ENCODE measurements at places on chromosomes 16 and 17.

DNA sequence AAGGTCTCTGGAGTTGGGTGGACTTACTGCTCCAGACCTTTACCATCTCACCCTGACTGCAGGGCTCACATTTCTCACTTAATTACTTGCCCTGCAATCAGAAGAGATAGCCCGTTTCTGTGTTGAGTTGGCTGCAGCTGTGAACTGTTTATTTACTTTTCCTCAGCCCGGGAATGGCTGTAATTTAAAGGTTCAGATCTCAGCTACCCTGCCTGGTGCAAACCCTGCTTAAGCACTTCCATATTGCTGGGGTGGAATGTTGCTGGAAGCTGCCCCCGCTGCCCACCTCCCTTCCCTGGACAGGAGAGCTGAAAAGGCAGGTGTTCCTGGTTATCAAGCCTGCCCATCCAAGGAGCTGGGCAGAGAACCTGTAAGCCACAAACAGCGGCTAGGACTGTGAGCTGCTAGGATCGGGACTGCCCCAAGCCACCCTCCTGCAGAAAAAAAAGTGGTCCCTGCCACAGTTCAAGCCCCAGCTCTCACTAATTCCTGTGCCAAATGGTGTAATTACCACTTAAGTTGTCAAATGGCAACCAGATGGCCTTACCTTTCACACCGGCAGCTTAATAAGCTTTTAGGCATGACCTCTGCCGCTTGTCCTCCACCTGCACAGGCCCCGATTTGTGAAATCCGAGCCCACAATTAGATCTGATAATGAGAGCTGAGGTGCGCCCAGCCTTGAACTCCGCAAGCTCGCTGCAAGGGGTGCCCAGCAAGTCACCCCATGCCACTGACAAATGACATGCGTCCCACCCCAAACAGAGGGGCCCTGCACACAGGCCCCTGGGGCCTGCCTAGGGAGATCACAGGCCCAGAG is 269.8 kb downstream of the C16orf95 start:
- DNase-seq, result no peak

GRCh38 chr17:30148376-30148775 is 31.8 kb downstream of the NSRP1 start:
- DNase-seq, result no peak

GRCh38 chr17:81057079-81057730 is 22.3 kb downstream of the BAIAP2 start:
- peak; percentile 82 for DNase-seq

DNA sequence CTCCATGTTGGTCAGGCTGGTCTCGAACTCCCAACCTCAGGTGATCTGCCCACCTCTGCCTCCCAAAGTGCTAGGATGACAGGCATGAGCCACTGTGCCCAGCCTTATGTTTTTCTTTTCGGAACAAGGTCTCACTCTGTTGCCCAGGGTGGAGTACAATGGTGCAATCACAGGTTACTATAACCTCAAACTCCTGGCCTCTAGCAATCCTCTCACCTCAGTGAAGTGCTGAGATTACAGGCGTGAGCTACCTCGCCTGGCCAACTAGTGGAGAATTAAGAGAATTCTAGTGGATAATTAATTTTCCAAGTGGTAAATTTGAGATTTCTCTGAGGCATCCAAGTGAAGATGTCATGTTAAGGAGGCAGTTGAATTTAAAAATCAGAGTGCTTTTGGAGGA is 2.9 kb upstream of the FBXO47 start:
- DNase-seq, result no peak

- DNase-seq, result no peak
Measured at GRCh38 chr16:22103441-22103840, 11.1 kb downstream of the VWA3A start.

DNA sequence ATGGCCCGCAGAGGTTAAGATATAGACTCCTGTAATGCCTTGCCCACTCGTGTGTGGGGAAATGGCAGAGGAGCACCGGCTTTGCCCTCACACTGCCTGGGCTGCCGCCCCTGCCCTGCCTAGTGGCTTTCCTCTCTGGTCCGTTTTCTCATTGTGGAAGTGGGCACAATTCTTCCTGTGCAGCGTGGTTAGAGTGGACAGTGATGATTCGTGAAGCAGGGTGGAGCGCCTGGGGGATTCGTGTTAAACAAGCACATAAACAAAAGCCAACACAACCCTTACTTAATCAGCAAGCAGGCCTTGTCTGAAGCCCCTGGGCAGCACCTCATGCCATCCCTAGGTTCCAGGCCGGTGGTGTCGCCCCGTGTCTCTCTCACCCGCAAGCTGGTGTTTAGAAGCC is 269.7 kb downstream of the SEC14L1 start:
- no peak for DNase-seq

- DNase-seq, result no peak
Measured at GRCh38 chr16:2095918-2096582, 39.6 kb downstream of the PKD1 start.

DNA sequence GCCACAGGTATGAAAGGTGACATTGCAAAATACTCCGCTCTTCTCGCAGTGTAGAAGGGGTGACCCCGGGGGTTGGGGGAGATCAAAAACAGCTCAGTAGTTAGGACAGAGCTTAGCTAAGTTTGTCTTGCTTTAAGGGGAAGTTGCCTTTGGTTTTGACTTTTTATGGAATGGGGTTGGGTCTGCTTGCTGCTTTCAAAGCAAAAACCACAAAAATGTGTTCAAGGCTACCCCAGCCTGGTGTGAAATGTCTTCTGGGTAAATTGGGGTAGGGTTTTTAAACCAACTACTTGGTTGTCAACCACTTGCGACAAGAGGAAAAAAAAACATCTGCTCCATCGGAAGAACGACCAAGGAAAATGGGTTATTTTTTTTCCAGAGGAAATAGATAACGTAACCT is 6.2 kb downstream of the FUS start:
- no peak for DNase-seq

All from heart left ventricle (tissue), 16 donors.